Activated effector memory CD4-positive, alpha-beta T cell treated with Interleukin-2 at 50 U/mL for 16 hours (primary cell): ENCODE measurements at places on chromosomes 3 and 15.

GRCh38 chr3:42651248-42652091 is 2.0 kb upstream of the ZBTB47 start:
- DNase-seq = no peak

DNA sequence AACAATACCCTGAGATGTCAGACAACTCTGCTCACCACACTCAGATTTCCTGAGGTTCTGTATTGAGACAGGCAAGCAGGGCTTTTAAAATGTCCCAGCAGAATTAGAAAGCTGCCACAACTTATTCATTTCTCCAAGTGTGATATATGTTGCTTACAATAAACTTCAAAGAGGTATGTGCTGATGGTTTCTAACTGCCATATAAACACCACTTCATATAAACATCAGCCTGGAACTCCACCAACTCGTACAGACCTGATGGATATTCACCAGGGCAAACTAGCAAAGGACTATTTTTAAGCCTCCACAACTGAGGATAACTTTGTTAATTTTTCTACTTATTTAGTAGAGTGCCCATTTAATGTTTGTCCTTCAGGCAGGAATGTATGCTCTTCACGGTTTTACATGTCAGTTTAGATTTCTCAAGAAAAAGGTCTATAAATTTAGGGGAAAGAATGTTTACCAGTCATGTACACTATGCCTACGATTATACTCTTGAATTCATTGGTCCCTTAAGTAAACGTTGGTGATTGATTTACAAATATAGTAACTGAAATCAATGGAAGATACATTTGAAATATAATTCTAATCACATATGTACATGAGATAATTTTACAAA is 109.6 kb upstream of the ABI3BP start:
- DNase-seq = no peak

DNA sequence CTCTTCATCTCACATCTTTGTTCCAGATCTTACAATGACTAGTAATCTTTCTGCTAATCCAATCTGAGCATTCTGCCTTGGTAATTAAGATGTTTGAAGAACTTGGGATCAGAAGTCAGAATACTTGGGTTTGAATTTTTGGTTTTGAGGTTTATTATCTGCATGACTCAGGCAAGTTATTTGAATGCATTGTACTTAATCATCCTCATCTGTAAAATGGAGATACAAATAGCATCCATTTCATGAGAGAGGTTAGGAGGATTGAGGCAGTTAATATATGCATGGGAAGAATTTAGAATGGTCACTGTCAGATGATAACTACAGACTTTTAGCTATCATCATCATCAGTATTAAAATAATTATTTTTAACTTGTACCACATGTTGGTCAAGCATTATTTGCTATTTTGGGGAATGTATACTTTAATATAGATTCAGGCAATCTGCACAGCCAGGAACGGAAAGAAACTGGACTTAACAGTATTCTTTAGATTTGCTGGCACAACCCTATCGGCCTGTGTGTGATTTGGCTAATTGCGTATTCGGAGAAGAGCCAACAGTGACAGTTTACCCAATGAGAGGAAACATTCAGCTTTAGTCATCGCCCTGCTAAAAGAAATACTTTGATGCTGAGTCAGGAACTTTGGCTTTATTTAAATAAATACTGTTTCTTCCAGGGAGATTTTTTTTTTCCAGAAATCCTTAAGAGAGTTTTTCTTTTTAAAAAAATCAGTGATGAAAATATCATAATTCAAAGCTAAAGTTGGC is 600.0 kb downstream of the ROBO1 start:
- DNase-seq = no peak

DNA sequence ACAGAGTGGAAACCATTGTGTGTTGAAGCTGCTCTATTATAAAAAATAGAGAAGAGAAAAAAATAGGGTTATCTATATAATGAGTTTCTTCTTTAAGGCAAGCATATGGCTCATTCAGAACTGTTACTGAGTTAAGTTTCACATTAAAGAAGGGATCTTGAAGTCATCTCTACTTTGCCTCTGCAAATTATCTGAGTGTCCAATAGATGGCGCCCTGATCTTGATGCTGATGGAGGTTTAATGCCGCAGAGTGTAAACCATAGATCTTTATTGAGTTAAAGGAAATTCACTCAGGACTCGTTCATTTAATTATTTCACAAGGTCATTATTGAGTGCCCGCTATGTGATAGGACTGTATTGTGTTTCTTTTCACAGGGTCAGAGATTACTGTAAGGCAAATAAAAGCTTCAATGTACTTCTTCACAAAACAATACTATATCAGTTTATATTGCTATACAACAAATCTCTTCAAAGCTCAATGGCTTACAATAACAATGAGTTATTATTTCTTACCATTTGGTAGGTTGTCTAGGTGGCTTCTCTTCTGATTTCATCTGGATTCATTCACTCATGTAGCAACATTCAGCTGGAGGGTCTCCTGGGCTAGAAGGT is 171.4 kb downstream of the NSUN3 start:
- DNase-seq = no peak

GRCh38 chr15:92936138-92936537 is 36.0 kb downstream of the CHD2 start:
- no peak for DNase-seq

DNA sequence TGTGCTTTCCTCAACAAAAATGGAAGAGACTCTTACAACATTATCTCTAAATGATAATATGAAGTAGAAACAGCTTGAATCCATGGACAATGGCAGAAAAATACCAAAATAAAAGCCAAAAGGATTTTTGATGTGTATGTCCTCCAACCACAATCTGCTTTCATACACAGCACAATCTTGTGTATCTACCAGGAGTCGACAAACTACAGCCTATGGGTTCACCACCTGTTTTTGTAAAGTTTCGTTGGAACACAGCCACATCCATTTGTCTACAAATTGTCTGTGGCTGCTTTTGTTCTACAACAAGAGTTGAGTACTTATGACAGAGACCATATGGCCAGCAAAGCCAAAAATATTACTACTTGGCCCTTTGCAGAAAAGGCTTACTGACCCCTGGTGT is 88.7 kb upstream of the UBE2E2 start:
- no peak for DNase-seq

GRCh38 chr15:92817339-92817886 is 82.7 kb upstream of the CHD2 start:
- no peak for DNase-seq

GRCh38 chr3:64354221-64354620 is 129.0 kb upstream of the PRICKLE2 start:
- DNase-seq = no peak

DNA sequence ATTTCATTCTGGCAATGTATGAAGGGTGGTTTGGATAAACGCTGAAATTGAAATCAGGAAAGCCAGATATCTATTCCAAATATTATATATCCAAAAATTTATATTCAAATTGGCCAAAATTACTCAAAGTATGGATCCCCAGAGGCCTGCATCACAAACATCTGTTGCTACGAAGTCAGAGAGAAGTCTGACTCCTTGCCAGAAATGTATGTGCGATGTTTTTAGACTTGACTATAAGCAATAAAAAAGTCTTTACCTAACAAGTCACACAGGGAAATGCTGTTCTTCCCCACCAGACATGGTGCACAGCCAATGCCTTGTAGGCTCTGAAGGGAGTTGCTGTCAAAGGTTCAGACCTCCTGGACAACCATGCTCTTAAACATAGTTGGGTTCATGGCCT is 533.1 kb downstream of the OTOL1 start:
- no peak for DNase-seq

- no peak for DNase-seq
These were observed 29.0 kb downstream of the PTPN23 start for GRCh38 chr3:47409688-47410416.

DNA sequence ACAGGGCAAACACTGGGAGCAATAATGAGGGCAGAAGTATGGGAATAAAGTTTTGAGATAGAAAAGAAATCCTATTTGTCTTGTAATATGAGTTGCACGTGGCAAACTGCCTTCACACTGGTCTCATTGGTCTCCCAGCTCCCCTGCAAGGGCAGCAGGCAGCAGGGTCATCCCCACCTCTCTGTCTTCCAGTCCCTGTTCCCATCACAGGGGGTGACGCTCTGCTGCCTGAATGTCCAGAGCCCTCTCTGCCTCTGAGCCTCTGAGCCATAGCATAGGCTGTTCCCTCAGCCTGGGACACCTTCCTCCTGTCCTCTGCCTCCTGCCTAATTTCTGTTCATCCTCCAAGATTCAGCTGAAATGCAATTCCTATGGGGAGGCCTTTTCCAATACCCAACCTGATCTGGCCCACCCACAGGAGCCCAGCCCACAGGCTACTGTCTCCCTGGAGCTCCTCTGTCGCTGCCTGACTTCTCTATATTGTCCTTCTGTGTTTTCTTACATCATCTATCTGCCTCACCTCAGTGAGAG is 12.1 kb upstream of the SKOR1 start:
- DNase-seq = no peak

DNA sequence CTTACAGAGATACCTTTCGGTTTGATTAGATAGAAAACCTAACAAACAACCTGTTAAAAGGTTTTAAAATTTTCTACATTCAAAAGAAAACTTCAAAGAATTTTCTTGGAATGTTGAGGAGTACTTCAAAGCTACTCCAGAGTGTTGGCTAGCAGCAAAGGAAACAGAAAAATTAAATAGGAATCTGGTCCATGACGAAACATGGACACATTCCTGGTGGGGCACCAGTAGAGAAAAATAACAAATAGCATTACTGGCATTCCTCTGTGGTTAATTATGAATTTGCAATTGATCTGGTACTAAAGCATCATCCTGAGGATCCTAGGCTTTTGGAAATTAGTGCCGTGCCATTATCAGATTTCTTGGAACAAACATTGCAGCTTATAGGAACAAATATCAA is 59.5 kb upstream of the DPPA4 start:
- DNase-seq = no peak

DNA sequence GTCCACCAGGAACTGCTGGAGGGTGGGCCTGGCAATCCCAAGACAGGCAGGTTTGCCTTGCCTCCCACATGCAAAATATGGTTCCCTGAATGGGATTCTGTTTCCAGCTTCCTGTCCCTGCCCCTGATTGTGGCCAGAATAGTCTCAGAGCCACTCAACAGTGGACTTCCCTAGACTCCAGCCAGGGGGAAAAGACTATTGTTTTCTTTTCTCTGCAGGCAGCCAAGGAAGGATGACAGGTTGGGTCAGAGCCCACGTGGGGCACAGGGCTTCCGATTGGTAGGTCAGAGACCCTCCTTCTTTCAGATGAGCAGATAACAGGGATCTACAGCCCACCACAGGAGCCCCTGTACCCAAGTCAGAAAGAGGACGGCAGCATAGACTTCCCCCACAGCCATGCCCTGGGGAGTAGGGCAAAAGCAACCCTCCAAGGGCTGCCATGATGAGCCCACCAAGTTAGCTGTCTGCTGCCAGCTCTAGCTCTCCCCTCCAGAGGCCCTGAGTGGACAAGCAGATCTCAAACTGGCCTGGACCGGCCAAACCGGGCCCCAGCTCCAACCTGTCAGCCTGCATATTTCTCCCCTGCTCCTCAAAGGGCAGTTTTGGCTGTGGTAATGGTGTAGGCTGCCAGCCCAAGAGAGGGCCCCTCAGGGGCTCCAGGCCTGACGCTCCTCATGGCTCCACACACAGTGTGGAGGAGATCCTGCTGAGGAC is 6.4 kb downstream of the TLR9 start:
- no peak for DNase-seq

GRCh38 chr3:187377842-187378241 is 9.7 kb downstream of the RTP4 start:
- no peak for DNase-seq

DNA sequence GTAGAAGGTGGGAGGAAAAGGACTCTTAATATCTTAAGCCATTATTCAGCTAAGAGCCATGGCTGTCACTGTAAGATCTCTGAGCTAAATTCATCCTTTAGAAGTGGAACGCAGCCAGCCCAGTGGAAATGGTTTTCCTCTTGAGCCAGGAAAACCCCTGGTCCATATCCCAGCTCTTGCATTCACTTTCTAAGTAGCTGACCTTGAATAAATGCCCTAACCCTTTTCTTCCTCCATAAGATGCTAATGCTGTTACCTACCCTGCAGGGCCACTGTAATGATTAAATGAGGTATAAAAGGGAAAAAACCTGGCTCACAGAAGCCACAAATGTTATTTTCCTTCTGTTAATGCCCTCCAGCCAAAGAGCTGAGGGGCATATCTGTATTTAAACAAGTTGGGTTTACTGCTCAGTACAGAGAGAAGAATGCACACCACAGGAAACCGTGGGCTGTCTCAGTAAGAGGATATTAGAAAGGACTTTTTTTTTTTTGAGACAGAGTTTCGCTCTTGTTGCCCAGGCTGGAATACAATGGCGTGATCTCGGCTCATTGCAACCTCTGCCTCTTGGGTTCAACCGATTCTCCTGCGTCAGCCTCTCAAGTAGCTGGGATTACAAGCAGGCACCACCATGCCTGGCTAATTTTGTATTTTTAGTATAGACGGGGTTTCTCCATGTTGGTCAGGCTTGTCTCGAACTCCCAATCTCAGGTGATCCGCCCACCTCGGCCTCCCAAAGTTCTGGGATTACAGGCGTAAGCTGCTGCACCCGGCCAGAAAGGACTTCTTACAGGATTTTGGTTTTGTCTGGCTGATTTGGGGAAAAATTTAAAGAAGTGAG is 6.8 kb downstream of the UBL7 start:
- DNase-seq = no peak

- DNase-seq = no peak
These were observed 711.7 kb upstream of the GOLIM4 start for GRCh38 chr3:168807448-168807847.

DNA sequence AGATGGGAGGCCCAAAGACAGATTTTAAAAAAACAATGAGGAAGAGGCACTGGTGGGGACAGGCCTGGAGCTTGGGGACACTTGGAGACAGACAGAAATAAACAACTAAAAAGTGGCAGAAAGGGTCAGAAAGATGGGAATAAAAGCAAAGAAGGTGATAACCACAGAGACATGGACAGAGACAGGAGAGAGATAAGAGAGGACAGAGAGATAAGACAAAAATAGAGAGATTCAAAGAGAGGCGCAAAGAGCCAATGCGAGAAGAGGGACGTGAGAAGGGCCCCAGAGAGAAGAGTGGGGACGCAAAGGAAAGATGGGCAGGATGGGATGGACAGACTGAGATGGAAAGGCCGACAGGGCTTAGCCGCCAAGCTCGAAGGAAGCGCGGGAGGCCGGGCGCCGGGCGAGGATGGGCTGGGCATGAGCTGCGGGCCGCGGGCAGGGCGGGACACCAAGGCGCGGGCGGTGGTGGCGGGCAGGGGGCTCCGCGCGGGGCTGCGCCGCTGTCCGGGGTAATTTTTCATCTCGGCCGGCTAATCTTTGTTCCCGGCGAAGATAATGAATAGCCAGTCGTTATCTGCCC is 3.1 kb upstream of the GATA2 start:
- DNase-seq = no peak

DNA sequence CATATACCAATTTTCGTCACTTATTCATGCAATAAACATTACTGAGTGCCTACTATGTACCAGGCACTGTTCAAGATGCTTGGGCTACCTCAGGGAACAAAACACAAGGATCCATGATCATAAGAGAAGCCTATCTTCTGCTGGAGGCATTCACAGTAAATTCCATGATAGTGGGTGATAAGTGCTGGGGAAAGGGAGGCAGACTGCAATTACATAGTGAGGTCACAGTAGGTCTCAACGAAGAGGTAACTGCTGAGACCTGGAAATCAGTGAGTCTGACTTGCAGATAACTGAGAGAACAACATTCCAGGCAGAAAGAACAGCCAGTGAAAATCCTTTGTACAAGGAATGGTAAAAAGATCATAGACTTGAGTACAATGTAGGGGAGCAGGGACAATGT is 33.6 kb downstream of the RAF1 start:
- DNase-seq = no peak
